ENCODE measurements at places on chromosomes 7 and 10. TPM values are rescaled to one million over a fixed set of nuclear protein-coding genes. Genes with fewer than 3 reads are reported as not detected.

Gene AGBL3
- polyA plus RNA-seq: 16.2 TPM

Gene PHTF2
- 27.2 TPM for polyA plus RNA-seq

Gene CAMK2B
- polyA plus RNA-seq: 1.6 TPM

Gene HSPA12A
- 49.7 TPM for polyA plus RNA-seq

Gene LMOD2
- polyA plus RNA-seq: not detected

Gene ANKRD7
- polyA plus RNA-seq: 0.44 TPM

Gene ZNF438
- polyA plus RNA-seq: 10.3 TPM

Gene MOGAT3
- 0.10 TPM for polyA plus RNA-seq

Gene NKX1-2
- polyA plus RNA-seq: not detected

Gene MET
- polyA plus RNA-seq: 38.0 TPM

Gene CYCS
- 149 TPM for polyA plus RNA-seq

Data from left renal pelvis (tissue), 4 donors.